Activated CD4-positive, alpha-beta T cell treated with anti-CD3 and anti-CD28 coated beads, Interleukin-2, amount 50 U/mL, for 48 hours (primary cell): ENCODE measurements at places on chromosomes 7 and 10.

GRCh38 chr10:26046073-26046700 lies 112.2 kb downstream of the MYO3A start:
- DNase-seq: no peak

- no peak for DNase-seq
These were observed 146.8 kb downstream of the HIBADH start for GRCh38 chr7:27515933-27516332.

GRCh38 chr7:5433181-5433580 lies 9.5 kb upstream of the TNRC18 start:
- no peak for DNase-seq

- no peak for DNase-seq
These were observed 70.4 kb upstream of the PTN start for GRCh38 chr7:137413901-137414300.

- no peak for DNase-seq
These were observed 16.2 kb downstream of the RPS24 start for GRCh38 chr10:78049851-78050250.

- no peak for DNase-seq
These were observed 269.8 kb downstream of the ADARB2 start for GRCh38 chr10:1467334-1468076.

DNA sequence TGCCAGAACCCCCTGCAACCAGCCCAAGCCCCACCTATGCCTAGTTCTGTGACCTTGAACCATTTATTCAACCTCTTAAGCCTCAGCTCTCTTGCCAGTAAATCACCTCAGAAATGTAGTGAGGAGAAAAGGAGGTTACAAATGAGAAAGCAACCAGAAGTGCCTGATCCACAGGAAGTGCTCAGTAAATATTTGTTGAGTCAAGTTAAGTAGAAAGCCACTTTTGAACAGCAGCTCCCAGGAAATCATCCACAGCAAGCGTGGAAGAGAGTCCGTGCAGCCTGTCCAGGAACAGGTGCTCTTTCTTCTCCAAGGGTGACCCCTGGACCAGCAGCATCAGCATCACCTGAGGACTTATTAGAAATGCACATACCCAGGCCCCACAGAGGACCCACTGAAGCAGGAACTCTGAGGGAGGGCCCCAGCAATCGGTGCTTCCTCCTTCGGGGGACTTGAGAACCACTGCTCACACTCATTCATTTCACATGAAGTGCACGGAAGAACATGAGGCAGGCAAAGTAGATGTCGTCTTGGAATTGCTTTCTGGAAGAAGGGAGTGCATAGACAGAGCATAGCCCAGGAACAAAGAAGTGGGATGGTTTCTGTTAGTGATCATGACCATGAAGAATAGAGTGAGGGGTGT lies 6.3 kb upstream of the C10orf71 start:
- DNase-seq: no peak

GRCh38 chr7:100126239-100126930 lies 382 bp upstream of the MBLAC1 start:
- no peak for DNase-seq

DNA sequence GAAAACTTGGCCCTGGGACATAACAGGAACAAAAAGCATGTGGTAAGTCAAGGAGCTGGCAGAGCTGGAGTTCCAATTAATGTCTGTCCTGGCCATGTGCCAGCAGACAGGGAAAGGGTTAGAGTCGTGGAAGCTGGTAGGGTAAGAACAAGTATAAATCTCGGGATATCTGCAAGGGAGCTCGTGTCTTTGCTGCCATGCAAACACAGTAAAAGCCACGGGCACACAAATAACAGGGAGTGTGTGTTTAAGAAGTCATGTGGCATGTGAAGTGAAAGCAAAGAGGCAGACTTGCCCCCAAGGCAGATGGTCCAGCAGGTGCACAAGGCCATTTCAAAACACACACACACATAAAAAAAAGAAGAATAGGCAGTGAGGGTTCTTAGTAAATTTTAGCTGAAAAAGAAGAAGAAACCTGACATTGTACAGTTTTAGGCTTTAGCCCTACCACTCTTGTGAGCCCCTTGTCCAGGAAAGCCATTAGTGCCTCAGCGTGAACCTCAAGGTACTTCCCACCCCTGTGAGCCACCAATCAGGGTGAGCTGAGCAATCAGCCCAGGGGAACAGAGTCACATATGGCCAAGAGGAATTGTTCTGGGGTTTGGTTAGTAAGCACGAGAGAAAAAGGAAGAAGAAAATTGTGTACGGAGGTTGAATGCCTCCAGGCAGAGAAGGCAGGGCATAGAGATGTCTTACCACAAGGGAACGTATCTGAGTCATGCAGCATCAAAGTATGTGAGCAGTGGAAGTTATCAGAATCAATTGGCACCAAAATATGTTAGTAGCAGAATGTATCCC lies 32.8 kb upstream of the ARHGAP12 start:
- DNase-seq: no peak

DNA sequence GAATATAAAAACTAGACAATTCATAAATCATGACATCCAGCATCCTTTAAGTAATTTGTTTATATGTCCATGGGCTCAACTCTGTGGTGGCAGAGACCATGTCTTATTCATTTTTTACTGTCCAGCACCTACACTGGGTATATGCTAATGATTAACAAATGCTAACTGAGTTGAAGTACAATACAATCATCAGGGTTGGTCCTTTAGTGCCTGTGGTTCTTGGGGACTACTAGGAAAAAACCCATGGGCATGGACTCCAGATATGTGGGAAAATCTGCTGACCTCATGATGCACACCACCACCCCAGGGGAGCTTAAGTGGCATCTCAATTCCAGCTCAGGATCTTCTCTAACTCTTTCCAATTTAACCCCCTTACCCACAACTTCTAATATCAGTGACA lies 85.3 kb upstream of the YAE1 start:
- no peak for DNase-seq

- no peak for DNase-seq
These were observed 332.1 kb downstream of the PHTF2 start for GRCh38 chr7:78130446-78131215.

DNA sequence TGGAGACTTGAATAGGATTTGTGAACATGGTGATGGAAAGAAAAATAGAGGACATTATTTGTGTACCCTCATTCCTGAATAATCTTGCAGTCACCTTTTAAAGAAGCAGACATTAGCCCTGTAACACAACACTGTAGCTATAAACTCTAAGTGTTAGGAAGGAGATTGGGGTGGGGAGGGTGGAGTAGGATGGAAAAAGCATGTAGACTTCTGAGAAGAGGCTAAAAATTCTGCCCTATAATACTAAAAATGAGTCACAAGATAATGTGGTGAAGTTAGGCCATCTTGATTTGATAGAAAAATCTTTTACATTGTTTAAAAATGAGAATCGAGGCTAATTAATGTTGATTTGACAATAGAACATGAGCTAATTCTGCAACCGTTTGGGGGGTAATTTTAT lies 128.8 kb downstream of the LCOR start:
- DNase-seq: no peak

GRCh38 chr10:49257626-49258349 lies 41.2 kb upstream of the C10orf71 start:
- no peak for DNase-seq

DNA sequence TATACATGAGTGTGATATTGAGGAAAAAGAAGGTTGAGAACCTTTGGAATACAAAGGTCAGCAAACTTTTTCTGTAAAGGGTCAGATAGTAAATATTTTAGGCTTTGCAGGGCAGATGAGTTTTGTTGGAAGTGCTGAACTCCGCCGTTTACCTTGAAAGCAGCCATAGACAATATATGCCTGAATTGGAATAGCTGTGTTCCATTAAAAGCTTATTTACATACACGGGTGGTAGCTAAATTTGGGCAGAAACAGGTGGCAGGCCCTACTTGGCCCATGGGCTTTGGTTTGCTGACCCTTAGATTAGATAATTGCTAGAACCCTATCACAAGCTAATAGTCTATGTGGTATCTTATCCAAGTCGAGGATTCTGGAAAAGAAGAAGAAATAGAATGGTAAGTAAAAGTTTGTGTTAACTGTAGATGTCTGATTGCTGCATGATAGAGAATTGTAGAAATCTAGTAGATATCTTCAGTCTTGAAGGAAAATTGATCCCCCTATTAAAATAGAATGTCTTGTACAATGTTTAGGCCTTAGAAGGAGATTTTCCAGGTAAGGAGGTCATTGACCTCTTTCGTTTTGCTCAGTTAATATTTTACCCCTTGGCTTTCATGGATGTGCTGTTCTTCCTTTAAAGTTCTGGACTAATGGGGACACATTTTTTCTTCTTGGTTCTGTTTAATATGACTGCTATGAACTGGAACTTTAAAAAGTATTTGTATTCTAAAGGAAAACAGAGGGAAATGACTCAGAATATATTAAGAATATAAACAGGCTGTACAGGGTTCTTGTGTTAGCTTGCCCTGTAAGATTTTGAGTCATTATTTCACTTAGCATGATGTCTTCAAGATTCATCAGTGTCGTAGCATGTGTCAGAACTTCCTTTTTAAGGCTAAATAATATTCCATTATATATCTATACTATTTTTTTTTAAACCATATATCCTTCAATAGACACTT lies 8.0 kb downstream of the RBM33 start:
- DNase-seq: no peak

DNA sequence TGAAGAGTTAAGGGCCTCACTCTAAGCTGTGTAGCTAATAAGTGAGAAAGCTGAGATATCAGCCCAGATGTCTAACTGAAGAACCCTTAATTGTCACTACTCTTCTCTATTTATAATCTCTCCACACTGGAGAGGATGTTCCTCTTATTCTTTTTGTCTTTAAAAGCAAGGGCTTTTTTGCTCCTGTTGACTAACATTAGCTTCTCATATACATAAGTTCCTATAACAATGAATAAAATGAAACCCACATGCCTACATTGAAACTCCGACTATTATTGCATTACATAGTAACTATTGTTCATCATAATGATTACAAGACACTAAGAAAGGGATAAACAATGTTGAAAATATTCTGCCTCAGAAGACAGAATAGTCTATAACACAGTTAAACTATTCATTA lies 67.1 kb downstream of the GNAT3 start:
- DNase-seq: no peak

GRCh38 chr7:5689118-5689517 lies 92.3 kb downstream of the RNF216 start:
- DNase-seq: peak; percentile 57

DNA sequence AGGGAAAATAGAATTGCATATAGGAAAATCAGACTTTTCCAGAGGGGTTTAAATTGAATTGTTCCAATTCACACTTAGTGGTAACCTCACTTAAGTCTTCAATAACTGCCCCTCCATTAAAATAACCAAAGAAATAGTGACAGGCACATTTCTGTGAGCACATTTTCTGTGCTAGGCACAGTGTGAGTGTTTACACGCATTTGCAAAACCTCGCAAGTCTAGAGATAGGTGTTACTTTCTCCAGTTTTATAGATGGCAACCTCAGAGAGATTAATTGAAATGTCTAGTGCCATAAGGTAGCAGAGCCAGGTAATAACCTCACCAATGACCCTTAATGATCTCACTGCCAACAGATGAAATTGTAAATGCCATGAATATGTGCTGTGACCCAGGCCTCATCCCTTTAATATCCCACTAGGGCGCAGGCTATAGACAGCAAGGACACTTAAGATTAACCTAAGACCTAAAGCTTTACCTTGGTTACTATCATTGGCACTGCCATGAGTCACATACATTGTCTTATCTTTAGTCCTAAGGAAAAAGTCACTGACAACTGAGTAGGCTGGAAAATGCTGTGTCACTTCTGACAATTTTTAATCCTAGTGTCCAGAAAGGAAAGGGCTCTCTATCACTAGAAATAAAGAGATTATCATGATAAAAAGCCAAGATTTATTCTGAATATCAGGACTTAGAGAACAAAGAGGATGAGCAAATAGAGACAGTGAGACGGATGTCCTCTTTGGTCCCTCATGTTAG lies 187.8 kb downstream of the PPP1R17 start:
- no peak for DNase-seq

DNA sequence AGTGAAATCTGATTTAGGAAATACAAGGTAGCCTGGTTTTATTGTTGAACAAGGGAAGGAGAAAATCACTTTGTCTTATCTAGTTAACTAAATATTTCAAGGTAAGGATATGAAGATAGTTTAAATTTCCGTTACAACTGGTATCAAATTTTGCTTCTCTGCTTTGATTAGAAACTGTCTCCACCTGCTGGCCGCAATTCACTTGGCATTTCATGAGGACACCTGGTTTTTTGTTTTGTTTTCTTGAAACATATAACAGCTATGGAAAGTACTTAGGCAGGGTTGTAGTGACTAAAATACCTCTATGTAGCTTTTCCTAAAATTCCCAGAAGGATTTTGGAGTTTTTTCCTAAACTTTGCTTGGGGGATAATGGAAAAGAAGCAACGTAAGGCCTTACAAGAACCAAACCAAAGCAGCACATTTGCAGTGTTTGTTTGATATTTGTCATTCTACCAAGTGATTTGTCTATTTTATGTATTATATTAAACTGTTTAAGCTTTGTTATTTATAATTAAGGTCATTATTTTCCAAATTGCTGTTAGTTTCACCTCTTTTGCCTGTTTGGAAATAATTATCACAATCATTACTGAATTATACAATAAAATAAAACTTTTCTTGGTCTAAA lies 73.6 kb downstream of the AHCYL2 start:
- DNase-seq: peak; percentile 60

- no peak for DNase-seq
These were observed 30.5 kb upstream of the TRIM8 start for GRCh38 chr10:102613785-102614184.

GRCh38 chr7:150503581-150503980 lies 11.1 kb upstream of the GIMAP7 start:
- no peak for DNase-seq
